AG04449 (cell line): ENCODE measurements at places on chromosomes 16 and 17.

DNA sequence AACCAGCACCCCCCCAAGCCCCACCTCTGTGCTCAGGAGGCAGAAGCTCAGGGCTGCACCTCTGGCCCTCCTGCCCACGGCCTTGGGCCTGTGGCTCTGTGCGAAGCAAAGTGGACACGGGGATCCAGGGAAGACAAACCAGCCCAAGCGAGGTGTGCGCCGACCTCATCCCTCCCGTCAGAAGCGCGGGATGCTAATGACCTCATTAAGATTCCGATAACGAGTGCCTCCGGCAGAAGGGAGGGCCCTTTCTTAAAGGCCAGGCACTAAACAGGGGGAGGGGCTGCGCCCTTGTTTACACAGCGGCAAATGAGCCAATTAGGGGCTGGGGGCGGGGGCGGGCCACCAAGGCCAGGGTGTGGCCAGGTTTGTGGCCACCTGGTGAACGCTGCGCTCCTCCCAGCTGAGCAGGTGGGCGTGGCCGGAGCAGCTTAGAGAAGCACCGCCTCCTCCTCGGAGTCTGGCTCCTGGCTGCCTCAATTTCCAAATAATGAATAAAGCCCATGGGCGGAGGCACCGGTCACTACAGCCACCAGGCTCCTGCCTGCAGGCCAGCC, 3.2 kb downstream of the CBX4 start:
- DNase-seq = no peak

GRCh38 chr16:11379420-11379819, 34.2 kb downstream of the RMI2 start:
- DNase-seq = no peak

DNA sequence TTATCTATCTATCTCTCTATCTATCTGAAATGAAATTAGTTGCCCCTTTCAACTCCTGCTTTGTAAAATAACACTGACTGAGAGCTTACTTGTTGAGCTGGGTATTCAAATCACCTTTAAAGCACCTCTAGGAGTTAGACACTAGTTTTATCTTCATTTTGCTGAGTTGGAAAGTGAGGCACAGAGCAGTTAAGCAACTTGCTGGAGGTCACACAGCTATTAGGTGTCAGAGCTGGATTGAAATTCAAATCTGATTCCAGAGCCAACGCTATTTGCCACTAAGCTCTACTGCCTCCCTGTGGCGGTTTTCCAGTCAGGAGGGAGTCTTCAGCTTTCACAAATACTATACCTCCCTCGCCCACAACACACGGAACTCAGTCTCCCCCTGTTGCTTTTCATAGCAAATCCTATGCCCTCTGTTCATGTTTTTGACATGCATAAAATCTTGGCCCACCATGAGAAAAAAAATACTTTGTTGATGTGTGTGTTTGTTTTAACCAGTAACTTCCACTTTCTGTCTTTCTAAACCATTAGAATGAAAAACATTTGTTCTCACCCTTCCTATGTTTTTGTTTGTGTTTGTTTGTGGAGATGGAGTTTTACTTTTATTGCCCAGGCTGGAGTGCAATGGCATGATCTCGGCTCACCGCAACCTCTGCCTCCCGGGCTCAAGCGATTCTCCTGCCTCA, 74.8 kb upstream of the SMURF2 start:
- no peak for DNase-seq

GRCh38 chr17:9306086-9306485, 269.5 kb downstream of the STX8 start:
- DNase-seq = no peak

DNA sequence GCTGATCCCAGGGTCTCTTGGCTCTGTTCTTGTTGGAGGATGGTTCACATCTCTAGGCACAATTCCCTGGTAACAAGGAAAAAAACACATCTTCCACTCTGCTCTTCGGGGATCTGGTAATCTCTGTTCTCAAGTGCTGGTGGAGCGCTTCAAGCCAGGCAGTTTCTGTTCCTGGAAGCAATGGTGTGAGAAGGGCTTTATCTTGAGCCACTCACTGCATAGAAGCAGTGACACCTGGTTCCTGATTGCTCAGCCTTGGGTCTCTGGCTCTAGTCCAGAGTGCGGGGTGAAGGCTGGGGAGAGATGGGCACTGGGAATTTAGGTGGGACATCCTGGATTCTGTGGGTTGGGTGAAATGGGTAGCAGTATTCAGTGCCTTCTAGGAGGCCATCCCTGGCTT, 14.1 kb downstream of the AKAP1 start:
- DNase-seq = no peak
